Mesendoderm (in vitro differentiated cells): ENCODE measurements at places on chromosomes 2 and 18.

DNA sequence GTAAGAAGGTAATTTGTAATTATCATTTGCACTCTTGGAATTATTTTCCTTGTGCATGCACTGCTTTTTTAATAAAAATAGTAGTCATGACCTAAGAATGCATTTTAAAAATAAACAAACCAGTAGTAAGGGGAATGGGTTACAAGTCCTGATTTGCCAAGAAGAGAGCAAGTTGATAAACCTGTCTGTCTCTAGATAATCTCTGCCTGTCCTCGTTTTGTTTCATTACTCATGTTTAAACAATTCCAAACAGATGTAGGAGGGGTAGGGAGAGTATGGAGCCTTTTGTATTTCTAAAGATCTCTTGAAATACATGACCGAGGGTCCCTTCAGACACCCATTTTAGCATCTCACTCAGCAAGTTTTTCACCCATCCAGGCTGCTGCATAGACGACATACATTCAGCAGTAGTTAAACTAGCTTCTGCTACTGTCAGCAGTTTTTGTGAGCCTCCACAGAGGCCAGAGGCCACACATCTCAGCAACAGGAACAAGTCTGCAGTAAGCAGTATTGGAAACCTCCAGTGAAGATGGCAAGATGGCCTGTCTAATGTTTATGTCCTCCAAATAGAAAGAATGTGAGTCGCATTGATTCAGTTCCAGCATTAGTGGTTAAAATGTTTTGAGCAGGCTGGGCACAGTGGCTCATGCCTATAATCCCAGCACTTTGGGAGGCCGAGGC, 2.3 kb upstream of the EXOC6B start:
- DNase-seq, result peak; percentile 43
- H3K27ac ChIP-seq, result no peak overlapping the region
- no peaks in the 10 kb centered on the region for H3K27me3 ChIP-seq
- H3K4me1 ChIP-seq, result peaks cover 4% of the 10 kb centered on the region

- H3K27me3 ChIP-seq, result no peaks in the 10 kb centered on the region
- no peak overlapping the region for H3K4me3 ChIP-seq
- no peaks in the 10 kb centered on the region for H3K4me1 ChIP-seq
- DNase-seq, result no peak
Measured at GRCh38 chr2:44191739-44192138, 23.1 kb downstream of the PPM1B start.

DNA sequence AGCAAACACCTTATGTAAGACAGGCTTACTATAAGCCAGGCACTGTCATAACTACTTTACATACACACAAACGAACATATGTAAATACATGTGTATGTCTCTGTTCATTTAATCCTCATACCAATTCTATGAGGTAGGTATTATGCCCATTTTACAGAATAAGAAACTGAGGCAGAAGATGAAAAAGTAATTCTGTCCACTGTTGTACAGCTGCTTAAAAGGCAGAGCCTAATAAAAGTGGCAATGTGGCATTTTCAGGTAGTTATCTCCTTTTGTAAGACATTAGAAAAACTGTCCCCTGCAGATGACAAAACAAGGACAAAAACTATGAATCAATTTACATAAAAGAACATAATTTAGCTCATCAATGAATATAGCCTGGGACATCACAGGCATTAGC, 69.9 kb downstream of the PLEKHM3 start:
- no peaks in the 10 kb centered on the region for H3K36me3 ChIP-seq
- H3K4me1 ChIP-seq, result no peaks in the 10 kb centered on the region
- DNase-seq, result no peak
- H3K27me3 ChIP-seq, result no peaks in the 10 kb centered on the region

- no peak overlapping the region for H3K4me3 ChIP-seq
- no peaks in the 10 kb centered on the region for H3K27me3 ChIP-seq
- DNase-seq, result no peak
- H3K4me1 ChIP-seq, result peaks cover 7% of the 10 kb centered on the region
- no peaks in the 10 kb centered on the region for H3K36me3 ChIP-seq
Measured at GRCh38 chr2:74742471-74742870, 88.4 kb downstream of the SEMA4F start.

DNA sequence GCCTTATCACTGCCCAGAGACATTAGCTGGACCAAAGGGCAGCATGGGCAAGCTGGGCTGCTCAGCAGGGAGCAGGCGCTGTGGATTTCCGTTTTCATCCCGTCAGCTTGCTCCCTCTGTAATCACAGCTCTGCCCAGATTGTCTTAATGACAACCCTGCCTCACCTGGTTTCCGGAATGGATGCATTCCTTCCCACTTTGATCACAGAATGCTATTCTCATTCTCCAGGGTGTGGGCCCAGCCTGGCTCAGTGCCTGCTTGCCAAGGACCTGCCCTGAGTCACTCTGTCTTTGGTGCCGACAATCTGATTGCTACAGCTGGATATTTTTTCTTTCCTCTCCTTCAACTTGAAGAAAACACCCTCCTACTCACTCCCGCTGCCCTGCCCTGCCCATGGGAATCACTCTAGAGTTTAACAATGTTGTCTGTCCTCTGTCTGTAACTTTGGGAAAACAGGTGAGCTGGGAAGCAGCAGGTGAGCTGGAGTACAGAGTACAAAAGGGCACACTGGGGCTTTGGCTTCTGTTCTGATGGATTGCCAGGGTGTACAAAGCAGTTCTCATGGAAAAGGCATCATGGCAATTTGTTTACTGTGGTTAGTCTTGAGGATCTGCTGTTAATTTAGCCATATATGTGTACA, 27.2 kb upstream of the FAM136A start:
- H3K4me1 ChIP-seq, result no peaks in the 10 kb centered on the region
- no peaks in the 10 kb centered on the region for H3K36me3 ChIP-seq
- no peak overlapping the region for H3K4me3 ChIP-seq
- peak; percentile 87 for DNase-seq
- no peaks in the 10 kb centered on the region for H3K27me3 ChIP-seq

DNA sequence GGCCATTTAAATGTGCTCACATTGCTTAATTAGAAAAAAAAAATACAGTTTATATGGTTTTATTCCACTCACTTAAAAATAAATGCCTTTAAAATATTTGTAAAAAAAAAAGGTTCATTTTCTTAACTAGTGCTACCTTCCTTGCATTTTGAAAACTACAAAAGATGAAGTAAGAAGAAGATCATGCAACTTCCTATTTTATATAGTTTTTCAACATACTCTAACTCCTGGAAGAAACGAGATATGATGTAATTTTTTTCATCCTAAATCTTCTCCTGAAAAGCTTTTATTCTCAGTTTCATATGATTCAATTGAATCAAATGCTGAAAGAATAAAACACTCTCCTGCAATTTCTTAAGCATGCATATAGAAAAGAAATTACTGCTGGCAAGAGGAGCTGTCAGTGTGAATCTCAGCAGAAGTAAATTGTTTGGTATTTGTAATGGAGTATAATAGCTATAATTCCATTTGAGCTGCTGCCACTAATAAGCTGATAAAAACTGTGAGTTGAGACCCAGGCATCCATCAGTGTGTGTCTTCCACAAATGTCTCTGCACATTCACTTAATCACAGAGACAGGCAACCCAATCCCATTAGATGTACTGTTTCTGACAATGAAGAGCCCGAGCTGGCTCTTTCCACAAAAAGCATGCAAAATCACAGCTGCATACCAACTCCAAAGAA, 3.7 kb downstream of the FTCDNL1 start:
- no peak overlapping the region for H3K27ac ChIP-seq
- peaks cover 2% of the 10 kb centered on the region for H3K27me3 ChIP-seq
- no peaks in the 10 kb centered on the region for H3K36me3 ChIP-seq
- no peak overlapping the region for H3K4me3 ChIP-seq
- no peaks in the 10 kb centered on the region for H3K4me1 ChIP-seq
- DNase-seq, result no peak

DNA sequence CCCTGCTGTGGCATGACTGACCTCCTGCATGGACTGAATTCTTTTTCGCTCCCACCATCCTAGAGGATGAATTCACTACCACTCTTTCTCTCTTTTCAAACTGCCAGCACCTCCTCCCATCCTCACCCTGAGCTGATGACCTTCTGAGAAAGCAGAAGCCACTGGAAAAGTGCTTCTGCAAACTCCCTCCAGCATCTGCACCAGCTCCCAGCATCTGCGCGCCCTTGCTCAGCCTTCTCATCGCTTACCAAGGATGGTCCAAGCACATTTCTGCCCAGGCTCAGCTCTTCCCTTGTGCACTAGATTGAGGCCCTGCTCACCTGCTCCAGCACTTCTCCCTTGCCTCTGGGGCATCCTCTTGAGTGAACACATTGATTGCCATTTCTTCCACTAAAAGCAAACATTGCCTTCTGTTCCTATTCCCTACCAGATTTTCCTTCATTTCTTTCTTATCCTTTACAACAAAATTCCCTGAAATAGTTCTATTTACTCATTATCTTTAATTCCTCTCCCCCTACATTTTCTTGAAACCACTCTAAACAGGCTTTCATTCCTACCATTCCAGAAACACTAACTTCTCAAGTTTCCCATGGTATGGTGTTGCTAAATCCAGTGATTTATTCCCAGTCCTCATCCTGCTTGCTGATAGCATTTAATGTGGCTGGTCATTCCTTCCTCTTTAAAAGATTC, 42.7 kb upstream of the IL1RL1 start:
- H3K27me3 ChIP-seq, result no peaks in the 10 kb centered on the region
- no peak for DNase-seq
- no peak overlapping the region for H3K27ac ChIP-seq
- no peaks in the 10 kb centered on the region for H3K36me3 ChIP-seq

- no peaks in the 10 kb centered on the region for H3K36me3 ChIP-seq
- DNase-seq, result peak; percentile 58
Measured at GRCh38 chr2:1550658-1551316, 137.5 kb downstream of the TPO start.

DNA sequence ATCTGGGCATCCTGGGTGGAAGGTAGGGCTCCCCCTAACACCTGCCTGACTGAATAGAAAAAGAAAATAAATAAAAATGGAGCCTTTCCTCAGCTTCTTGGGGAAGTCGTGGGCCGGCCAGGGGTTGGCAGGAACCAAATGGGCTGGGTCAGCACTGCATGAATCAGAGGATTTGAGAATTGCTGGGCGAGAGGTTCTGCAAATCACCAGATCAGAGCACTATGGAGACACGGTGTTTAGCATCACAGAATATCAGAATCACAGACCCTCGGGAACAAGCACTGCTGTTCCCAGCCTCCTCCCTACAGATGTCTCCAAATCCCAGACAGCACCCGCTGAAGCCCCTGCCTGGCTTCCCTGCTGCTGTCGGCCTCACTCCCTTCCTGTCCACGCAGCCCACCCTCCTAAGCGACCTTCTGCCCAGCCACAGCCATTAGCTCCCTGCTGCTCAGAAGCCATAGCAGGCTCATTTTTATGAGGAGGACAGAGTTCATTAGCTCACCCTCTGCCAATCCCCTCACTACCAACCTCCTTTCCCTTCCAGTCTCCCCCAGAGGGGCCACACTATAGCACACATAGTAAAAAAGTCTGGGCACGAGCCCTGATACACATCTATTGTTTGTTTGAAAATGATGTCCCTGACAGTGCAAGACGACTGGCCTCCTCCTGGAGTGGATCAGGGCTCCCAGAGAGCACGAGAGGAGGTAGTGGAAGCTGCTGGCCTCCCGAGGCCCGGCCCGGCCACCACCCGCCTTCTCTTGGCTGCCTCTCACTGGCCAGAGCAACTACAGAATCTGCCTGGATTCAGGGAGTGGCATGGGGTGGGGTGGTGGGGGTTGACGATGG, 64.6 kb upstream of the TAF1B start:
- H3K4me1 ChIP-seq, result no peaks in the 10 kb centered on the region
- no peak for DNase-seq
- no peak overlapping the region for H3K27ac ChIP-seq
- no peaks in the 10 kb centered on the region for H3K27me3 ChIP-seq
- no peaks in the 10 kb centered on the region for H3K36me3 ChIP-seq

- H3K4me3 ChIP-seq, result no peak overlapping the region
- no peaks in the 10 kb centered on the region for H3K27me3 ChIP-seq
Measured at GRCh38 chr2:239224199-239224570, 176.6 kb downstream of the HDAC4 start.
